GM23248 (cell line): ENCODE measurements at places on chromosomes 11 and 22. TPM values are rescaled to one million over a fixed set of nuclear protein-coding genes. Genes with fewer than 3 reads are reported as not detected.

The C22orf15 gene
- total RNA-seq = 0.13 TPM in 1 of 2 replicates, not detected in the other

The FAM181B gene
- total RNA-seq = not detected in 2 replicates

The KLHL35 gene
- 10.5 and 13.0 TPM in 2 replicates for total RNA-seq

The OR10D3 gene
- total RNA-seq = not detected in 2 replicates

The BCO2 gene
- not detected in 2 replicates for total RNA-seq

The DGAT2 gene
- total RNA-seq = 7.6 and 10.0 TPM in 2 replicates

The GCAT gene
- 36.1 and 73.7 TPM in 2 replicates for total RNA-seq

The CHORDC1 gene
- 14.5 and 23.6 TPM in 2 replicates for total RNA-seq

The DNAJB7 gene
- not detected in 2 replicates for total RNA-seq

The GRAP2 gene
- total RNA-seq = not detected in 2 replicates

The MOV10L1 gene
- total RNA-seq = not detected in 2 replicates

The ART5 gene
- total RNA-seq = not detected in 2 replicates

The SLC22A8 gene
- total RNA-seq = not detected in 2 replicates

The POTEH gene
- total RNA-seq = not detected in 2 replicates

The DCDC1 gene
- not detected in 2 replicates for total RNA-seq

The NPTXR gene
- total RNA-seq = 2.7 and 4.2 TPM in 2 replicates

The CARD10 gene
- 4.4 and 8.3 TPM in 2 replicates for total RNA-seq
